ENCODE measurements at places on chromosomes 12 and 14.

- DNase-seq: no peak
These were observed 332.4 kb upstream of the PRICKLE1 start for GRCh38 chr12:42921741-42922504.

- DNase-seq: no peak
These were observed 9.7 kb upstream of the ERC1 start for GRCh38 chr12:981176-981828.

DNA sequence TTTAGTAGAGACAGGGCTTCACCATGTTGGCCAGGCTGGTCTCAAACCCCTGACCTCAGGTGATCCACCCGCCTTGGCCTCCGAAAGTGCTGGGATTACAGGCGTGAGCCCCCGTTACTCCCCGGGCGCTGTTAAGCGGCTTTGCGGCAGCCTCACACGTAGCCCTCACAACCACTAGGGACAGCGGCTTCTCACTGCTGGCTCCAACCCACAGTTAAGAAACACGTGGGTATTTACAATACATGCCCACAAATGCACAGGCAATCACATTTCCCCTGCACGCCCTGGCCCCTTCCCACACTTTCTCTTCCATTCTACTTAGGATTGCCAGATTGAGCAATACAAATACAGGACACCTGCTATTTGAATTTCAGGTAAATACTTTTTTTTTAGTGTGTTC is 37.0 kb upstream of the EIF5 start:
- DNase-seq: no peak

DNA sequence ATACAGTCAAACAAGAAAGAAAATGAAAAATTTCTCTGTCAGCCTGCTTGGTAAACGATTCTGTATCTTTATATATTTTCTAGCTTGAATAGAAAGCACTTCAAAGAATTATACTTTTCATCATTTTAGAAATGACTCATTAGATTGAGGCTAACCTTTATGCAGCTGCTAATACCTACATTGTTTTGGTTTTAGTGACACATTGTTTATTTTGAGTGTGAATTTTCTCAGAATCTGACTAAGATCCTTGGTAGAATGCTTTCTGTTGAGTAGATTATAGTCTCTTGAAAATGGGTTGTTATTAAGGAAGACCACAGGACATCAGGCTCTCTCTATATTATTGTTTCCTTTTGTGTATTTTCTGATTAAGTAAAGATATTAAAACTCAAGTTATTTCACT is at the start of gene PMCH:
Gene PMCH, minus strand, starts transcription at position 45 of the 400 bp plus-strand sequence. CDS start 63 bp downstream, outside the sequence.
- DNase-seq: no peak

- DNase-seq: no peak
These were observed 818 bp upstream of the HHIPL1 start for GRCh38 chr14:99644035-99644587.

- DNase-seq: no peak
These were observed 145.4 kb upstream of the SFSWAP start for GRCh38 chr12:131565267-131566015.

DNA sequence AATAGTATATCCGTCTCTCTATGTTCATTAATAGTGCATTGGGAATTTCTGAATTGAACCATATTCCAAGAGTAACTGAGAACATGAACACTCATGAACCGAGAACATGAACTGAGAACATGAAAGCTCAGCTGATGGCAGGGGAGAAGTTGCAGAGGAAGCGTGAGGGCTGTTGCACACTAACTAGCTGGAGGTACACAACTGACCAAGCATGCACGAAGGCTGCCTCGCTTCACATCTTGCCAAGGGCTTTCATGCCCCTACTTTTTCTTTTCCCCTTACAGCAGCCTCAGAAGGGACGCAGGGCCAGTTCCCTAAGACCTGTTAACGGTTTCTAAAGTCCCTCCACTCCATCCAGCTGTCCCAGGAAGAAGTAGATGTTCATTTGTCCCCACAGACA is 4.3 kb downstream of the RNASE1 start:
- no peak for DNase-seq

DNA sequence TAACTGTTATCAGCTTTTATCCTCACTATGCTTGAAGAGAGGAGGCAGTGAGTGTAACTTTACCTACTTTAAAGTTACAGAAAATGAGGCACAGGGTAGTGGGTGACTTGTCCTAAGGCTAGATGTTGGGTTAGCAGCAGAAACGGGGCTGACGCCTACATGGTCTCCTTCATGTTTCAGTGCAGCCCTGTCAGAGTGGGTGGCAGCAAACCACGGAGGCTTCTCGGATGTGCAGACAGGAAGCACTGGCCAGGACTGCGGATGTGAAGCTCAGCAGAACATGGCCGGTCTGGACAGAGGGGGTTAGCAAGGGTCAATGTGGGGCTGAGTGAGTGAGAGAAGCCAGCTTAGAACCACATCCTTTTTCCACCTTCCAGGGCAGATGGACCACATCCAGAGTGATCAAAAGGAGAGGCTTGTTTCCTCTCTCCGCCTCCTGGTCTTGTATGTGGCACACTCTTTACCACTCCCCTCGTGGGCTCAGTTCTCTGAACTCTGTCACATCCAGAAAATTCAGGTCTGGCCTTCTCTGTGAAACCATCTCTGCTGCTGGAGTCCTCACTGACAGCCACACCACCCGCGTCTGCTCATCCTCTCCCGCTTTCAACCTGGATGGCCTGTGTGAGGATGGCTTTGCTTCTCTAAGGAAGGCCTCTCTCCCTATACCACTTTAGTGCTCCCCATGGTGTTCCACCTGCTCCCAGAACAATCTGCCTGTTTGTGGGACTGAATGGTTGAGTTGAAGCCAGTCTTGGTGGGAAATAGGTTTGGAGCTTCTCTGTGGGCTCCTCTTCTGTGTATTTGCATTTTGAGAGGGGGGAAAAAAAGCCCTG is 14.1 kb downstream of the SUSD6 start:
- DNase-seq: no peak

DNA sequence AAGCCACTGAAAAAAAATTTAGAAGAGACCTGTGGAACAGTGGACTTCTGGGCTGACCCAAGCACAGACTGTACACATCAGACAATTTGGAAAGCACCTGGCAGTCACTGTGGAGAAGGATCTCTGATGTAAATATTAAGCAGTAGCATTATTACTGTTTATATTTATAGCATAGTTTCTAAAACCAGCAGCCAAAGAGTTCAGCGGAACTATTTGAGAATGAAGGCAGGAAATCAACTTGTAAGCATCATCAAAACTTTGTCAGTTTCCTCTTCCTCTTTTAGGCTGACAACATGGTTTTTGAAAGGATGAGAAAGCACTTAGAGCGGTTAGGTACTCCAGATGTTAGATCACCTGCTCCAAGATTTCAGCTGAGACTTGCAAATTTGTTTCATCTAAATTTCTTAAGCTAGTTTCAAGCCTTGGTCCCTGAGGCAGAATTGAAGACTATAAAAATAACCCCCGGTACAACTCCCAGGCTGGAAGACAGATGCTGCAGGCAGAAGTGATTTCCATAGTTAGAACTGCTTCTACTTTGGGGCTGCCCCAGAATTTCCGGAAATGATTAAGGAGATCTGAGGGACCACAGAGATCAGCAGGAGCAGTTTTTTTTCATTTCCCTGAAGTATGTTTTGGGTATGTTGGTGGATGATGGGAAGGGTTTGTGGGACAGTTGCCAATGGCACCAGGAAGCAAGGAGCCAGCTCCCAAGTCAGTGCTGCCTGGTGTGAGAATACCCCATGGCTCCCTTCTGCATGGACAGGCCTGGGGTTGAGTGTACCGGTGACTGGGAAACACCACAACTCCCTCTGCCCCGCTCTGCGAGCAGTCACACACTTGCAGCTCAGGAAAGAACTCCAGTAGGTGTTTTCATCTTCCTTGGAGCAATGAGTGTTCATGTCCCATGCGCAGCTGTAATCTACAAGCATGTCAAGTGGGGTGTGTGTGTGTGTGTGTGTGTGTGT is 354.5 kb downstream of the NUAK1 start:
- no peak for DNase-seq

- no peak for DNase-seq
These were observed 10.2 kb downstream of the SPRYD3 start for GRCh38 chr12:53068811-53069585.

DNA sequence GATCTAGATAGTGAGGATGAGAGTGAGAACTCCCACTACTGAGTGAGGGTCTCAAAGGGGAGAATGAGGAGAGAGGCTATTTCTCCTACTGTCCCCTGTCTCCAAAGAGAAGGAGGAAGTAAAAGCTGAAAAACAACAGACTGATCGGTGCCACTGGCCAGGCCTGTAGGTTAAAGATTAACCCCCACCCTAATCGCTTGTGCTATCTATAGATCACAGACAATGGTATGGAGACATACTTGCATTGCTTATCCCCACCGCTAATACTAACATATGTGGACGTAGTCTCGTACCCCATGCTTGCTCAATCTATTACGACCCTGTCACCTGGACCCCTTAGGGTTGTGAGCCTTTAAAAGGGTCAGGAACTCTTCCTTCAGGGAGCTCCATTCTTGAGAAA is 777.9 kb upstream of the TMEM132C start:
- DNase-seq: no peak

- DNase-seq: no peak
These were observed 67.4 kb downstream of the DAD1 start for GRCh38 chr14:22521449-22522239.

DNA sequence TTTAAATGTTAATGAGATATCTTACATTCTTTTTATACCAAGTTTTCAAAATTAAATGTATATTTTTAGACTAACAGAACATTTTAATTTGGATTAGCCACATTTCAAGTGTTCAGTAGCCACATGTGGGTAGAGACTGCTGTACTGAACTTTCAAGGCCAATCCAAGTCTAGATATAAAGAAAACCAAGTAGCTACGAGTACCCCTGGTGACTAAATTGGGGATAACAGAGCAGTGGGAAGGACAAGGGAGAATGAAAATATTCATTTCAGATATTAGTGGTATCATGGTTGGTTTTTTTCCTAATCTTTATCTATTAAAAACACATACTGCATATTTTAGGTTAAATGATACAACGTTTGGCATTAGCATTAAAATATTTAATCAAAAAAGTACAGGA is 69.4 kb upstream of the RHOJ start:
- no peak for DNase-seq

- DNase-seq: no peak
These were observed 459.5 kb upstream of the PDE3A start for GRCh38 chr12:19908830-19909229.

- no peak for DNase-seq
These were observed 286.0 kb downstream of the ZFP36L1 start for GRCh38 chr14:68506645-68507419.

DNA sequence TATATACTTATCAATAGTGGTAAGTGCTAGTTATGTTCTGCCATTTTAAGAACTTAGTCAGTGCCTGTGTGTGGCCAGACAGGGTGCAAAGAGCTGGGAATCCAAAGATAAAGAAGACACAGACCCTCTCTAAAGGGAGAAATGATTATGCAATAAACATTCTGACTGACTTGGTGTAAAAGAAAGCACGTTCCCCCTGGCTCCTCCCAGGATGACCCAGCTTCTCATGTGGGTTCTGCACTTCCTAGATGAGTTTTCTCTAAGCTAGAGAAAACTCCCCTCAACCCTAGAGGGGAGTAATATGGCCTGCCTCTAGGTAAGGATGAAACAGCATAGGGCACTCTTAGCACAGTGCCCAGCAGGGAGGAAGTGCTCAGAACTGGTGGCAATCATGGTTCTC is 231.2 kb downstream of the VRK1 start:
- DNase-seq: no peak

All from T1000 (cell line).